ENCODE measurements at places on chromosomes 11 and 22.

DNA sequence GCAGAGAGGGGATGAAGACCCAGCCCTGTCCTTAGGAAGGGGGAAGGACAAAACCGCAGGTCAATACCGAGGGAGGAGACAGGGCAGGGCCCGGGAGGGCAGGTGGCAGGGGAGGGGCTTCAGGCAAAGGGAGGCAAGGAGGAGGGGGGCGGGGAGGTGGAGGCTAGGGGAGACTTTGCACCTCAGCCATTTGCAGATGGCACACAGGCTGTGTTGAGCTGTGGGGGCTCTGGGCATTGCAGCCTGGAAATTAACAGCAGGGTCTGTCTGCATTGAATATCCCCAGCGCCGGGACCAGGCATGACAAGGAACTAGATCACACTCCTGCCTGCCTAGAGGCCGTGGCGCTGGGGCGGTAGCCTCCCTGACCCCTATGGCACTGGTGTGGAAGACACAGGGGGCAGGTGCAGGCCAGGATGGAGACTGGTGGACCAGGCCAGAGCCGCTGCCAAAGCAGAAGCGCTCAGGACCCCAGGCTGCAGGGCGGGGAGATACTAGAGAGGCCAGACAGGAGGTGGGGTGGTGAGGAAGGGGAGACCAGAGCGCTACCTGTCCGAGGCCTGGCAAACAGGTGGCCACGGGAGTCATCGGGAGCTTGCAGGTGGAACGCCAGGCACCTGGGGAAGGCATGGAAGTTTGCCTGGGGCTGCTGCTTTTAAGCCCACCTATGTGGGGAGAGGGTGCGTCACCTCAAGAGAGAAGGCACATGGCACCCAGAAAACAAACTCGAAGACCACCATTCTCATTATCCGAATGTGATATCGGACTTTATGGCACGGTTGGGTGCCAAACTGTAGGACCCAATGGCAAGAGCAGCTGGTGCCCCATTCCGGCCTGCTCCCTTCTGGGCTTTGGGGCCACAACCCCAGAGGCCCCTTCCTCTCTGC, 11.5 kb downstream of the CBX6 start:
- no peak for DNase-seq

- DNase-seq = no peak
These were observed 15.1 kb downstream of the DGCR2 start for GRCh38 chr22:19106886-19107729.

- no peak for DNase-seq
These were observed 138.1 kb downstream of the MAML2 start for GRCh38 chr11:96204721-96205459.

DNA sequence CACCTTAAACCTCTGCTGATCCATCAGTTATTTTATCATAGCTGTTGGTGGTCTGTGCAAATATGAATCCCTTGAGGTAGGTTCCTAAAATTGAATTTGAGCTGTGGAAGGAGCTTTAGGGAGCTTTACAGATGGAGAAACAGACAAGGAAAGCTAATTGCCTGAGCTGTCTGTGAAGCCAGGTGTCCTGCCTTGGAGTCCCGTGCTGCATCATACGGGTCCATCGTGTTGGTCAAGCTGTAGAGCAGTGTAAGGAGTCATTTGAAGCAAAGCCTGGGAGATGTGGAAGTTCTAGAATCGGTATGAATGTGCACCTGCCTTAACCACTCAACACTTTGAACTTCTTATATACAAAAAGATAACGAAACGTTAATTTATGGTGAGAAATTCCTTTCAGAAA, 1.0 kb downstream of the POLA2 start:
- DNase-seq = no peak

DNA sequence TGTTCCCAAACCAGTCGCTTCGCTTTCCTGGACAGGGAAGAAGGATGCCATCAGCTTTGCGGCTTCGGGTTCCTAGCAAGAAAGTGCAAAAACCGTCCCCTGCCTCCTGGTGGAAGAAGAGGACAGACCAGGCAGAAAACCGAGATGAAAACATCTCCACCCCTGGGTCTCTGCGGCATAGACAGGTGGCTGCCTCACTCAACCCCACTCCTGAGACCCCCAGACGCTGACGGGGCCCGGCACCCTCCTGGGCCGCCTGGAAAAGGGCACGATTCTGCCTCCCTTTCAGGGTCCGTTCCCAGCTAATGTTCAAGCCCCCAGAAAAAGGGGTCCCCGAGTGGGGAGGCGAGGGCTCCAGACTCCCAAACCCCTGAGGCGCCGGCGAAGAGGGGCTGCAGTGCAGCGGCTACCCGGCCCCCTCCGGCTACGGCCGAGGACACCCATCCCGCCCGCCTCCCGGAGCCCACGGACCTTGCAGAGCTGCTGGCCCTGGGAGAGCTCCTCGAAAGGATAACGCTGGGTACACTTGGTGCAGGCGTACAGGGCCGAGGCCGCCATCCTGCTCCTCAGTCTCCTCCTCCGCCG, 569 bp downstream of the FAM76B start:
- DNase-seq = peak; percentile 88

DNA sequence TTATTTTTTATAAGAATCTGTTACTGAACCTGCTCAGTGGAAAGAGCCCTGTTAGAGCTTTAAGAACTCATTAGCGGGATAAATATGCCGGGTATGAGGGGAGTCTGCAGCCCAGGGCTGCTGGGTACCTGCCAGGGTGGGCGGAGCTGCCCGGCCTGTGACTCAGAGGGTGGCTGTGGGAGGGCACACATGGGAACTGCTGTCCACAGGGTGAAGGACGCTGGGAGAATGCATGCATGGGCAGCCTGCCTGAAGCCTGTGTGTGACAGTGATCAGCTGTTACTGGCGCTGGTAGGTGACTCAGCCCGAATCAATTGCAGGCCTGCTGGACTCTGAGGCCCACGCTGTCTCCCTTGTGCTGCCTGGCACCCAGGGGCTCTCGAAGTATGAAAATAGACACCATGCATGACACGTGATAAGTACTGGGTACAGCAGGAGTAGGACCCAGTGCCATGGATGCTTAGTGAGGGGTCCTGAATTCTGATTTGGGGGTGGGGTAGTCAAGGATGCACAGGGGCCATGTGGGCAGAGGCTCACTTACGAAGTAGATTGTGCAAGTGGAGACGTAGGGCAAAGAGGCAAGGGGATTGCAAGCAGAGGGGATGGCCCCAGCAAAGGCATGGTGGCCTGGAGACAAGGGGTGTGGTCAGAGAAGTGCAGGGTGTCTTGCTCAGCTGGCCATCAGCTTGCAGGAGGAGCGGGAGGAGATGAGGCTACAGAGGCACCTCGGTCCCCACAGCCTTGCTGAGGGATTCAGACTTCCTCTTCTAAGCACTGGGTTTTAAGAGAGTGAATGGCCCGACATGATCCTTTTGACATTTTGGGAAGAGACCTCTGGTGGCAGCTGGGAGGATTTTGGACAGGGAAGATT, 36.5 kb downstream of the GRIK4 start:
- no peak for DNase-seq

DNA sequence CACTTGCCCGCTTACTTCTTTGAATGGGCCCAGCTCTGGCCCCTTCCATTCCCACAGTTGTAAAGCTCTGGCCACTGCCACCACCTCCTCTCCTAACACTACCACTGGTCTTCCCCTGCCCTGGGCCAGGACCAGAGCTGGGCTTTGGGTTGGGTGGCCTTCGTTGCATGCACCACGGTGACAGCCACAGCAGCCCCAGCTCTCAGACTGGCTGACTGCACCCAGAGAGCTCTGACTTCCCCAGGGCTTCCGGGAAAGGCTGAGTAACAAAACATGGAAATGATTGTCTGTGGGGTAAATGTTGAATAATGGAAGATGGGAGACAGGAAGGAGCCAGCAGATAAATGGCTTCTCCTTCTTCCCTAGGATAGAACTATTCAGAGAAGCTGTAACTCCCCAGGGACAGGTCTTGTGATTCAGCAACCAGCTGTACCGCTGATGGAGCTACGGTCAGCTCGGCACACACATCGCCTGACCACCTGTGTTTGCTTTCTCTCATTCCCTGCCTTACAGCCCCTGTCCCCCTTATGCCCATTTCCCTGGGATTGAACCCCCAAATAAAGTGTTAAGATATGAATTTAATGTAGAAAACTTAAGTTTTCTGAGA, 27.6 kb downstream of the SCN4B start:
- no peak for DNase-seq

GRCh38 chr11:78331711-78332110, 85.9 kb downstream of the GAB2 start:
- DNase-seq = no peak

GRCh38 chr22:48654492-48654891, 1173.2 kb downstream of the BRD1 start:
- DNase-seq = no peak

DNA sequence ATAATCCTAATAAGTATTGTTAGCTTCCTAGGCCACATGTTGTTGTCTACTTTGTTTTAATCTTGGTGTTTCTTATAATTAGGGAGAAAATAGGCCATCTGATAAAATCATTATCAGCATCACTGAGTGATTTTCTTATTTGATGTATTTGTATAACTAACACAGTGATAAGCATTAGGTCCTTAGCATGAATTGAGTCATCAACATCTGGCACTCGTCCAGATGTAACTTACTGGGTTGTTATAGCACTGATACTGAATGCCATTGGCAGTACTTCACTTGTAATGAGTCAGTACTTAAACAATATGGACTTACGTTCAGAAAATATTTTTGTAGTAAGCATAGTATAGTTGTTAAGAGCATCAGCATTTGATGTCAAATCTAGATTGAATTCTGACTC, 16.2 kb downstream of the API5 start:
- no peak for DNase-seq

GRCh38 chr11:42255906-42256305, 796.5 kb upstream of the LRRC4C start:
- DNase-seq = no peak

- no peak for DNase-seq
These were observed 41.2 kb upstream of the JAM3 start for GRCh38 chr11:134027671-134028070.

- DNase-seq = peak; percentile 86
These were observed 79.1 kb downstream of the CDKN1C start for GRCh38 chr11:2806351-2807024.

- no peak for DNase-seq
These were observed at the start of gene PACSIN3 for GRCh38 chr11:47186076-47186699. Gene PACSIN3 (minus strand): TSS chr11:47186434. CDS start chr11:47182727, 3,707 bp downstream.

GRCh38 chr22:39179841-39180335, 27.4 kb upstream of the CBX7 start:
- no peak for DNase-seq

- DNase-seq = no peak
These were observed 931 bp downstream of the CADM1 start for GRCh38 chr11:115503083-115503885.

DNA sequence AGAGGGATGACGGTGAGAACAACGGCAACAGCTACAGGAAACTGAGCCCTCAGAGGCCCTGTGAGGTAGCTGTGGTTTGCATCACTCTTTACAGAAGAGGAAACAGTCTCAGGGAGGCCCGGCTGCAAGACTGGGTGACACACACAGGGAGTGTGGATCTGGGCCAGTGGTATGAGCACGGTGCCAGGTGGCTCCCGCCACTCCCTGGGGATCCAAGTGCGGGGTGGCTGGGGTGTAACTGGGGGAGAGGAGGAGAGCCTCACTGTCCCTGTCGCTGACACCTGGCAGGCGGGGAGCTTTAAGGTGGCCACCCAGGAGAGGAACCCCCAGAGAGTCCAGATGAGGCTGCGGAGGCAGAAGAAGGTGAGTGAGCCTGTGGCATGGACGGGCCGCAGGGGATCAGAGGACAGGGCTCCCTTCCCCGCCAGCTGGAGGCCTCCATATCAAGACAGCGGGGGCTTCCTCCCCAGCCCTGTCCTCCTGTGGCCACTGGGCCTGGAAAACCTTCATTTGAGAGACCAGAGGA, 5.6 kb downstream of the RGL4 start:
- no peak for DNase-seq

DNA sequence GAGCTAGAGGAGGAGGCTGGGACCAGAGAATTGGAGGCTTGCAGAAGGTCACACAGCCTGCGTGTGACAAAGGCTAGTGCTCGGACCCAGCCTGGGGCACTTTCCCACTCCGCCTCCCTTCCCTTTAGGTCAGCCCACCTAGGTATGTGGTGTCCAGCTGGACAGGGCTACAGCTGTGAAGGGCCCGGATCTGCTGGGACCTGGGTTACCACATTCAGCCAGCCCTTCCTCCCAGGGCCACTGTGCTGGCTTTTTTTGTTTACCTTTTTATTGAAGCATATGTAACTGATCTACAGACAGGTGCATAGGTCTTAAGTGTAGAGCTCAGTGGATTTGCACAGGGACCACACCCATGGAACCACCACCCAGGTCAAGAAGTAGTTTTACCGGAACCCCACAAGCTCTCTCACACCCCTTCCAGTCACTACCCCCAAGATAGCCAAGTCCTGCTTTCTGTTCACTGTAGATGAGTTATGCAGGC, 8.7 kb downstream of the CAPN5 start:
- DNase-seq = no peak

DNA sequence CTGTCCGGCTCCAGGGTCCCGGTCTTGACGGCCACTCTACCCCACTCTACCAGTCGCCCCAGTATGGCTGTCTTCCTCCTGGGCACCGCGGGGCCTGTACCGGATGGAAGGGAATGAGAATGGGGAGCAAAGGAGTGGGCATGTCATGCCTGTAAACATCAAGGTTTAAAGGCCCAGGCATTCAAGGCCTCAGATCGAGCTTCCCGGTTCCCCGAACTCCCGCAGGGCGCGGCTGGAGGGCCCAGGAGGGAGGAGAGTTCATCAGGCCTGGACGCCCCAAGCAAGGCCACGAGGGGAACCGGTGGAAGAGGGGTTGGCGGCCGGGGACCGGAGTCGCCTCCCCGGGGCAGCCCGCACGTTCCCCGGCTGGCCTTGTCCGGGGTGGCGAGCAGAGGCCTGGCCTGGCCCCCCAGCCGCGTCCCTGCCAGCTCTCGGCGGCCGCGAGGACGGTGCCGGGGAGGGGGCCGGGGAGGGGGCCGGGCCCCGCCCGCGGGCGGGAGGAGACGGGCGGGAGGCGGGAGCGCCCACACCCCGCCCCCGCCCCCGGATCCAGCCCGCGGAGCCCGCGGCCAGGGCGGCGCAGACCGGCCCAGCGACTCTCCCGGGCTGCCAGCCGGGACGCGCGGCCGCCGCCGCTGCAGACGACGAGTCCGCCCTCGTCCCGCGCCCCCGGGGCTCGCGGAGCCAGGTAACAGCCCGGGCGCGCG, at the start of gene CDC42EP1:
Gene CDC42EP1, plus strand, starts transcription at position 580 of the 707 bp plus-strand sequence. CDS start 5,870 bp downstream, outside the sequence.
- no peak for DNase-seq

GRCh38 chr22:38841211-38841610, 2.6 kb downstream of the NPTXR start:
- no peak for DNase-seq

DNA sequence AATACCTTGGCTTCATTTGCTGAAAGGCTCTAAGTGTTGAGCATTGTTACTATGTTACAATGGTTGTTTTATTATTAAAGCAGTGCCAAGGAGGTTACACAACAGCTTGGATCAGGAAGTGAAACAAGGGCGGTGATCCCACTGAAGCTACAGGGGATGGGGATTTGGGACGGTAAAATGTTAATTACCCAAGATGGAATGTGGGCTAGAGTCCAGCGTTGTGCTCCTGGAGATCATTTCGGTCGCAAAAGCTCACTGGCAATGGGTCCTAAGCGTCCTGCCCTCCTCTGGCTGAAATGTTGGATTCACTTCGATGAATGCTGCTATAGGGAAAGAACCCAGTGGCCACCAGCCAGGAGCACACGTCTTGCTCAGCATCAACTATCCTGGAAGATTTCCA, 48.3 kb downstream of the FAM83F start:
- DNase-seq = no peak

Measured in vagina (tissue), 2 donors.